ENCODE measurements at places on chromosomes 5 and 9. TPM values are rescaled to one million over a fixed set of nuclear protein-coding genes. Genes with fewer than 3 reads are reported as not detected.

- no peak for DNase-seq
Observed at GRCh38 chr5:68628082-68628814, 412.7 kb downstream of the PIK3R1 start.

Gene ZNF474
- not detected for total RNA-seq

Gene FAXDC2
- not detected for total RNA-seq

Gene CDKN2A
- 3.9 TPM for total RNA-seq

DNA sequence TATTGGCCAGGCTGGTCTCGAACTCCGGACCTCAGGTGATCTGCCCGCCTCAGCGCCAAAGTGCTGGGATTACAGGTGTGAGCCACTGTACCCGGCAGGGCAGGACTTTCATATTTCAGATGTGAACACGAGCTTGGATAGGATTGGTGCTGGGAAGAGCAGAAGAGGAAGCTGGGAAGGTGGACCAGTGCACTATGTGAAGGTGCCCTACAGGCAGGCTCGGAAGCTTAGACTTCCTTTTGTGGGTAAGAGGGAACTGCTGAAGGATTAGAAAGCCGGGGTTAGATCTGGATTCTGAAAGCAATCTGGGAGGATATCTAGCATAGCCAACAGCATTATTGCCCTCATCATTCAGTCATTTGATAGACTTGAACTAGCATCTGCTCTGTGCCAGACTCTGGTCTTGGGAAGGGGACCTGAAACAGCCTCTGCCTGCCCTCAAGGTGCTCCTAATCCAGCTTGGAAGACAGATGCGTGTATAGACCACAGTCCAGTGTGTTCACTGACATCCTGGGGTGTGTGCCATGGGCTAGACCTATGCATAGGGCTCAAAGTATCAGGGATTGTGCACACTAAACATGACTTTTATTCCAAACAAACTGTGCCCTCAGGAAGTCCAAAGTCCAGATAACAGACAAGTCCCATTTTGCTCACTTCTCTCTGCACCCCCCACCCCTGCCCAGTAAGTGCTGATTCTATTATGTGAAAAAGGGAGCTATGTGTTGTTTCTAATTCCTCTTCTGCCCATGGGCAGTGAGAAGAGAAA lies 637 bp downstream of the CBY3 start:
- DNase-seq: no peak

GRCh38 chr5:4020400-4020799 lies 424.8 kb downstream of the IRX1 start:
- no peak for DNase-seq

DNA sequence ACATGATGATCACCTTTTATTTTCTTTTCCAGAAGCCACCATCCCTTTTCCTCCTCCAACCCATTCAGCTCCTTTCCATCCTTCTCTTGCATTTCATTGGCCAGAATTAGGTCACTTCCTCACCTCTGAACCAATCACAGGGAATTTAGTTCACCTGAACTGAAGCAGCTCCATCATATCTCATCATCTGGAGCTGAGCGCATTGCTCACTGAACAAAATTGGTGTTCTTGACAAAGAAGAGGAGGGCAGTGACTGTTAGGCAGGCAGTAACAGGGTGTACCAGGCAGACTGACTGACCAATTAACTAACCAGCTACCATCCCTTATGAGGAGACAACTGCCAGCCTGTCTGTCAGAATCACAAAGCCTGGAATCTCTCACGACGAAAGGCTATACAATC lies 1.8 kb upstream of the ZNF354A start:
- DNase-seq: no peak

- DNase-seq: no peak
Observed at GRCh38 chr5:66718374-66719002, 122.3 kb downstream of the MAST4 start.

Gene GNAQ
- total RNA-seq: 25.9 TPM

Gene GABRA6
- total RNA-seq: not detected

DNA sequence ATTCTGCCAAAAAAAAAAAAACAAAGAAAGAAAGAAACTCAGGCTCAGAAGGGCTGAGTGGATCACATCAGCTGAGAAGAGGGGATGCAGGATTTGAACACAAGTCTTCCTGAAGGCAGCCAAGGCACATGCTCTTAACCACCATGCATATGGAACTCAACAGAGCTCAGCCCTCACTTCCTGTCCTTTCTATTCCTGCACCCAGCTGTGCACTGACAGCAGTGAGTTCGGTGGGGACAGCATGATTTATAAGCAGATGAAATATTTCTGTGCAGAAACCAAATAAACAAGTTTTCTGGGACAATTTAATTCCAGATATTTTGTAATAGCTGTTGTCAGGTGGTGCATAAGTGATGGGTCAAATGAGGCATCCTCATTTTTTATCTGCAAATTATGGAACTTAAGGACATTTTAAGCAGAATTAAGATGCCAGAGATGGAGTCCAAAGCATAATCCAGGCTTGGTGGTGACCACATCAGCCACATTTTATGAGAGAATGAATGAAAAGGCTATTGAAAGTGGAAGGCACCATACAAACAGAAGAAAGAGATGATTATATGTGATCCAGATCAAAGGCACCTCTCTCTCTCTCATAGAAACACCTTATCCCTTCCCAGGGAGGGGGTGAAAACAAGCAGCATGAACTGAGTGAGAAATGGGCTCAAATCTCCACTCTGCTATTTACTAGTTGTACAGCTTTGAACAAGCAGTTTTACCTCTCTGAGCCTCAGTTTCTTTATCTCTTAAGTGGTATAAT lies 303.6 kb upstream of the MSX2 start:
- no peak for DNase-seq

Gene SPEF2
- 13.0 TPM for total RNA-seq

DNA sequence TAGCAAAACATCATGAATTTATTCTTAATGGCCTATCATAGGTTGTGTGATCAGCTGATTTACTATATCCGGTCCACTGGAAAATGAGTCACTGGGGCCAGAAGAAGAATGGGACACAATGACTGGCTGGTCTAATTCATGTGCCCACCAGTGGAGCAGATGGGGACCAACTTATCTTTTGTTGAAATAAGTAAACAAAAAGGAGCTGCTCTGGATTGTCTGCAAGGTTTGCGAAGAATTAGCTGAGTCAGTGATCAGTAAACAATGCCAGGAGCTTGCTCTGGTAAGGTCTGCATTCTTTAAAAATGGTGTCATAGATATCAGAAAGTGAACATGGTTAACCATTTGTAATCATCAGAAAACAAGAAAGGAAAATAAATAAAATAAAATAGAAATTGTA lies 128.0 kb downstream of the RASEF start:
- no peak for DNase-seq

Gene PCDHA6
- total RNA-seq: not detected

DNA sequence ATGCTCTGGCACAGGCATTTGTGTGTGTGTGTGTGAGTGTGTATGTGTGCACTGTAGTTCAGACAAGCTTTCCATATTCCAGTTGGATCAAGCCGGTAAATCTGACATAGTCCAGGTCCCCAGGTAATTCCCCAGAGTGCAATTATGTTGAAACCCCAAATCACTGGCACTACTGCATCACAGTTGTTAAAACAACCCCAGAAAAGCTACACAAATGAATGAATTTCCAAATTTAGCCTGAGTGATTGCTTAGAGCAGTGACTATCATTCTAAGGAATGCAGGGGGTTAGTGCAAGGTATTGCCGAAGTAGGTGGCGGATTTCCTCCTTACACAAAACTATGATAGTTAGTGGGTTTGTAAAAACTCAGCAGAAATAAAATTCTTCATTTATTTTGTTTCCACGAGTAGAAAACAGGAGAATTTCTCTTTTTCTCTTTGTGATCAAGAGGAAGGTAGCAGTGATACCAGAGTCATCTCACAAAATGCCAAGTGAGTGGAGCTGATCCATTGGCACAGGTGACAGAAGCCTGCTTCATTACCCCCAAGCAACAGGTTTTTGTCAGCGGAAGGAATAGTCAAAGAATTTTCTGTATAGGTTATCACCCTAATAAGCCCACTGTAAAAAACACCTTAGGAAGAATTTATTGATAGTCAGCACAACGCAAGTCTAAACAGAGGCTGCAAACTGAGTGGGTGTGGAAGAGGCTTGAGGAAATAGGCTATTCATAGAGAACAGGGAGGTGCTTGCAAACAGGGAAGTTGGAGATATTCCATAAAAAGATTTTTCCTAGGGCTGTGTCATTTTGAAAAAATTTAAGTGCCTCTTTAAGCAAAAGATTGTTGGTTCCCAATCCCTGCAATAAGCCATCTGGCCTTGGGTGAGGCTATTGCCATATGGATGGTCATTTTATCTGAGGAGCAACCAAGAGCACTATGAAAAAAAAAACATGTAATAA lies 385.1 kb downstream of the CHSY3 start:
- DNase-seq: no peak

- DNase-seq: no peak
Observed at GRCh38 chr9:86186696-86187095, 72.8 kb downstream of the C9orf153 start.

Gene FBP1
- 0.68 TPM for total RNA-seq

- DNase-seq: no peak
Observed at GRCh38 chr9:95819636-95820035, 55.9 kb upstream of the ERCC6L2 start.

DNA sequence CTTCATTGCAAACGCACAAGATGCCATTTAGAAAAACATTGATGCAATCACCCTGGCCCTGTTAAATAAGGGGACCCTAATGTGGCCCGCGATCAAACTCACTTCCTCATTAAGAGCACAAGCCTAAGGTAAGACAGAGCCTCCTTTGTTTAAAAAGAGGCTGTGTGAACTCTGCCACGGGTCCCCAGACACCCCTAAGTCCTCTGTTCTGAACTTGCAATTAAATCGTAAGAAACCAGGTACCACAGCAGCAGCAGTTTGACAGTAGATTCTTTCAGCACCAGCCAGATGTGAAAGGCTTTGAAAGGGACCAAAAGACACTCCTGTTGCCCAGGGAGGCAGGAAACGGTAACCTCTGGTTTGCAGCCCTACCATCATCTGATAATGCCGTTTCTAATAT lies 346.3 kb downstream of the TMEM167A start:
- DNase-seq: no peak

DNA sequence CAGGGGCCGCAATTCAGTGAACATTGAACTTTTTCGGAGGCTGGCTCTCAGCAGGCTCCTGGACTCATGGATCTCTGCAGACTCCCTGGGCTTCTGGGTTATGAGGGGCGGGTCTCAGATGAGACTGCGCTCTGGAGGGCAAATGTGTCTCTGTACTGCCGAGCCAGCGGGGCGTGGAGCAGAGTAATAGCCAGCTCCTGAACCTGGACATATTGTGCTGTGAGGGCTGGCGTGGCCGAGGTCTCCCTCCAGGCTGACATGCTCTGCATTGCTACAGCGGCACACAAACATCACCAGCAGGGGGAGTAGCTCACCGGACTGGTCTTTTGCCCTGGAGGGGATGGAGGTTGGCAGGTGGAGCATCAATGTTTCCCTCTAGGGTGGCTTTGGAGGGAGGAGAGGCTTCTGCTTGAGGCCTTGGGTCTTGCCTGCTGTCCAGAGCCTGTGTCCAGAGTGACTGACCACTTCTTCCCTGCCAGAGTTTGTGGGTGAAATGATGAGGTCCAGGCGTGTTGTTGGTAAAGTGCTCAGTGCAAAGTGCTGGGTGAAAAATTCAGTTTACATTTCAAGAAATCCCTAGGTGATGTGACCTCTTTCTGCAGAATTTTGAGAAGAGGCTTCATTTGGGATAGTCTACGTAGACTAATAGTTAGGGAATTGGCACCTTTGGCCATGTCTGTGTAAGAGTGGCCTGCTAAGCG lies 10.9 kb upstream of the GADD45G start:
- DNase-seq: peak; percentile 73

GRCh38 chr5:168885324-168886120 lies 306.4 kb upstream of the PANK3 start:
- DNase-seq: no peak

DNA sequence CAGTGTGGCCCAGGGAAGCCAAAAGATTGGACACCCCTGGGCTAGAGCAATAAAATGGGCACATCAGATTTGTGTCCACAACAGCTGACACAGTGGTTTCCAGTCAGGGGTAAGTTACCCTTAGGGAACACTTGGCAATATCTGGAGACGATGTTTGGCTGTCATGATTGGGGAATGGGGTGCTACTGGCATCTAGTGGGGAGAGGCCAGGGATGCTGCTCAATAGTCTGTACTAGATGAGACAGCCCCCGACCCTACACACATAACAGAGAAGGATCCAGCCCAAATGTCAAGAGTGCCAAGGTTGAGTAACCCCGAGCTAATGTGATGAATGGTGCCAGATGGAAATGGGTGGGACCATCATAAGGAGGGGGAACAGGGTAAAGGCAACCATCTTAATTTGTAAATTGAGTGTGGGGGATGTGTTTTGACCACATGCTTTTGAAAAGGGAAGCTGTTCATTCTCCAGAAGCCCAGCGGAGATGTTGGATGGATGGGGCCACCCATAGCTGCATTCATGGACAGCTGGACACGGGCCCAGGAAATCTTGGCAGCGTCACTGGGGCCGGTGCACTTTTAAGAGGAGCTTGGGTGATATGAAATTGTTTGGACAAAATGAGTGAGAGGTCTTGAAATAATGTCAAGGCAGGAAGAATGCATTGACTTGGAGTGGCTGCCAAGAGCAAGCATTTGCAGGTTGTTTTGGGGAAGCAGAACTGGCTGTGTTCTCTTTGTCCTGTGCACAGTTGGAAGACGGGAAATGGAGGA lies 33.4 kb downstream of the SYK start:
- DNase-seq: no peak

- no peak for DNase-seq
Observed at GRCh38 chr5:88509403-88509802, 240.8 kb upstream of the TMEM161B start.

DNA sequence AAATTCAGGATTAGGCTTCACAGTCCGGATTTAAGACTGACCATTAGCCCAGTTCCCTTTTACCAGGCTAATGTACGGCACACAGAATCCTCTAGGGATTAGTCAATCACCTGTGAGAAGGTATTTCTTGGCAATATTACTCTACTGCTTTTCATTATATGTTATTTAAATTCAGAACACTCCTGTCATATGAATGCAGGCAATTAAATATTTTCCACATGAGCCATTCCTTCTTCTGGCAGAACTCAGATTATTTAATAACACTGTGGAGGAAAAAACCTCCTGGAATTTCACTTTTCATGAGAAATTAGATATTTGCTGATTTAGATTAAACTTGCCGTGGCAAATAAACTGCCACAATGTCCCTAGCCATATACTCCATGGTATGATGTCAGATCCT lies 1357.5 kb upstream of the C9orf72 start:
- no peak for DNase-seq

DNA sequence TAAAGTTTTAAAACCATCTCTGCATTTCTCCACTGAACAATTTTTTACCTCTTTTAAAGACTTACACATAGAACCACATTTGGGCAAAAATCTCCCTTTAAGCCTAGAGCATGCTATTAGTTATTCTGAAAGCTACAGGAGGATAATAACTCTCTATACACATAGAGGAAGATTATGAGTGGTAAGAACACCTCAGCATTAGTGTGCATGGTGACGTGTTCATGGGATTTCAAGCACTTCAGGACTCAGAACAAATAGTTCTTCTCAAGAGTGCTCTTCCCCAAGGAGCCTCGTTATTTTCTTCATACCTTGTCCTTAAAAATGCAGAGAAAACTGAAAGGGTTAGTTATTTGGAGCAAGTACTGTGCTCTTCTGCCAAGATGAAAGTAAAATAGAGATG lies 256.9 kb upstream of the TUSC1 start:
- DNase-seq: no peak
